ENCODE measurements at places on chromosomes 16 and 17.

DNA sequence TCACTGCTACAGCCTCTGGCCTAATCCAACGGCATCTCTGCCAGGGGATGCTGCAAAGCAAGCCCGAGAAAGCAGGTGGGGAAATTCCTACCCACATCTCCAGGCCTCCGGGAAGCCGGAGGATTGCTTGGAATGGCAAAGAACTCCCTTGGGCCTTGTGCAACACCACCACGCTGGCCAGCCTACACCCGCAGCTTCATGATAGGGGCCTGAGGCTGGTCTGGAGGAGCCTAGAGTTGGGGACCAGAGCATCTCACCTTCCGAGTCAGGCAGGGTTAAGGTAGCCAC, 20.3 kb downstream of the GGA3 start:
- H3K4me3 ChIP-seq = no peak overlapping the region
- no peak for DNase-seq
- peaks cover 25% of the 10 kb centered on the region for H3K4me1 ChIP-seq
- no peak overlapping the region for H3K27ac ChIP-seq
- no peaks in the 10 kb centered on the region for H3K27me3 ChIP-seq

DNA sequence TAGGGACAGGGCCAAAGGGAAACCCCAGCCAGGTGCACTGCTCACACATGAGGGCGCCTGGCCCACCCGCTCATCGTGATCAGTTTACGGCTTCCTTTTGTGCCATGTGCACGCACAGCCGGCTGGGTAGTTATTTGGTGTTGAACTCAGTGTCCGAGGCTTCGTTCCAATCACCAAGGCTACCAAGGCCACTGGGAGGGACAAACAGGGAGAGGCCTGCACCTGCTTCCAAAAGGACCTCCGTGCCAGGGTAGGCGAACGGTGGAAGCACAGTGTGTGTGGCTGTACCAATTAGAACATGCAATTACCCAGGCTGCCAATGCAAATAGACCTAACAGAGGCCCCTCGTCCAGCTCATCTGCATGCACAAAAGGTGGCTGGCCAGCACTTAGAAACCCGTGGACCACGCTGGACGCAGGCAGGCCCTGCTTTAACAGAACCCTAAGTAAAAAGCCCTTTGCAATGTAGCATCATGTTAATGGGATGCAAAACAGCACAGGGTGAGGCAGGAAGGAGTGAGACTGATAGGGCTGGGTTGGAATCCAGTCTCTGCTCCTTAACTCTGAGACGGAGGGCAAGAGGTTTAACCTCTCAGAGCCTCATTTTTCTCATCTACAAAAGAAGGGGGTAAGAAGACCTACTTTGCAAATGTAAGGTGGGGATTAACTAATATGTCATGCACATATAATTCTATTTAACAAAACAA, 204.0 kb downstream of the XYLT1 start:
- no peaks in the 10 kb centered on the region for H3K36me3 ChIP-seq
- DNase-seq = no peak
- H3K27ac ChIP-seq = no peak overlapping the region

DNA sequence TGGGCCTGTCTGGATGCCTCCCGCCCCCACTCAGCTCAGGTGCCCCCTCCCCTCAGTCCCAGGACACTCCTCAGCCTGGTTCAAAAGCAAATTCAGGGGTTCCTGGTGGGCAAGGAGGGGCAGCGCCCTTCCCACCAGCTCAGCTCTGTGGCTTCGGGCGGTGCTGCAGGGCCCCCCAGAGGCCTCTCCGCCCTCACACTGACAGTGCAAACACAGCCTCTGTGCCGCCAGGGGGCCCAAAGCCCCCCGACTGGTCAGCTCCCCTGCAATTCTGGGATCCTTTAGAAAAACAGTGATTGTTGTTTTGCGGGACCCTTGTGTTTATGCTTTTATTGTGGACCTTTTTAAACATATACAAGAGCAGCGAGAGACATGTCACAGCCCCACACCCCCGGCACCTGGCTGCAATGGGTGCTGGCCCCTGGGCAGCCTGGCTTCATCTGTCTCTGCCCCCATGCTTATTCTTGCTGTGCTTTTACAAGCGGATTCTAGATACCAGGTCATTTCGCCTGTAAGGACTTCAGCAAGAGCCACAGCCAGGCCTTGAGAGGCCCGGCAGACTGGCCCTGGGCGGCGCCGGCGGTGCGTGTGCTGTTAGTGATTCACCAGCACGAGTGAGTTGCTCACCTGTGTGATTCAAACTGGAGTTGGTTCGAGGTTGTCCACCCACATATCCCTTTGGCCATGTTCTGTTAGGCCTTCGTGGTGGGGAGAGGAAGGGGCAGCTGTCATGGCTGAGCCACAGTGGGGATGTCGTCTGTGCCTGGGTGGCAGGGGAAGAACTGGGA, 21.2 kb downstream of the ZNF469 start:
- no peak overlapping the region for H3K27ac ChIP-seq
- H3K36me3 ChIP-seq = no peaks in the 10 kb centered on the region
- H3K4me1 ChIP-seq = peaks cover 8% of the 10 kb centered on the region
- no peaks in the 10 kb centered on the region for H3K27me3 ChIP-seq

DNA sequence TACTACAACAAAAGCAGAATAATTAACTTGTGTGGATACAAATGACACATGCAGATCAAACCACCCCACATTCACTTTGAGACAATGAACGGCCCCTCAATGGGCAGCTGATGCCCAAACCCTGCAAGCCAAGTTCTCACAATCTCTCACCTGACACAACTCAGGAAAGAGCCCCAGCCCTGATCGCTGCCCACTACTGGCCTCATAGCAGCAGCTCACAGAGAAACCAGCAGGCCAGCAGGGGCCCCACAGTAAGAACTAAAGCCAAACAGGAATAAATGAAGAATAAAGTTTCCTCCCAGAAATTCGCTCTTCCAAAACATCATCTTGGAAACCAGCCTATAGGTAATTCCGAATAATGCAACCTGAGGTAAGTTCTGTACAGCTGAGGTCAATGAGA, 7.7 kb downstream of the AKTIP start:
- no peaks in the 10 kb centered on the region for H3K27me3 ChIP-seq
- H3K4me3 ChIP-seq = no peak overlapping the region
- H3K36me3 ChIP-seq = peaks cover 75% of the 10 kb centered on the region
- H3K4me1 ChIP-seq = peaks cover 40% of the 10 kb centered on the region
- peak; percentile 33 for DNase-seq

- no peaks in the 10 kb centered on the region for H3K4me1 ChIP-seq
- H3K36me3 ChIP-seq = peaks cover 14% of the 10 kb centered on the region
- no peak for DNase-seq
- no peaks in the 10 kb centered on the region for H3K27me3 ChIP-seq
- no peak overlapping the region for H3K27ac ChIP-seq
- H3K4me3 ChIP-seq = no peak overlapping the region
Measured at GRCh38 chr17:31269578-31269983, 27.5 kb downstream of the OMG start.

DNA sequence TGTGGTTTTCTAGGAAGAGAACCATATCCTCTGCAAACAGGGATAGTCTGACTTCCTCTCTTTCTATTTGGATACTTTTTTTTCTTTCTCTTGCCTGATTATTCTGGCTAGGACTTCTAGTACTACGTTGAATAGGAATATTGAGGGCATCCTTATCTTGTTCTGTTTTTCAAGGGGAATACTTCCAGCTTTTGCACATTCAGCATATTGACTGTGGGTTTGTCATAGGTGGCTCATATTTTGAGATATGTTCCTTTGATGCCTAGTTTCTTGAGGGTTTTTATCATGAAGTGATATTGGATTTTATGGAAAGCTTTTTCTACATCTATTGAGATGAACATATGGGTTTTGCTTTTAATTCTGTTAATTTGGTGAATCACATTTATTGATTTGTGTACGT, 269.8 kb downstream of the MAP2K6 start:
- no peak for DNase-seq
- H3K4me1 ChIP-seq = no peaks in the 10 kb centered on the region
- no peaks in the 10 kb centered on the region for H3K36me3 ChIP-seq
- H3K27me3 ChIP-seq = no peaks in the 10 kb centered on the region

GRCh38 chr17:76139801-76140660, 1.0 kb downstream of the FOXJ1 start:
- peaks cover 59% of the 10 kb centered on the region for H3K4me1 ChIP-seq
- peaks cover 45% of the 10 kb centered on the region for H3K27me3 ChIP-seq
- peak; percentile 62 for DNase-seq
- H3K27ac ChIP-seq = peak overlapping the region; percentile 65

DNA sequence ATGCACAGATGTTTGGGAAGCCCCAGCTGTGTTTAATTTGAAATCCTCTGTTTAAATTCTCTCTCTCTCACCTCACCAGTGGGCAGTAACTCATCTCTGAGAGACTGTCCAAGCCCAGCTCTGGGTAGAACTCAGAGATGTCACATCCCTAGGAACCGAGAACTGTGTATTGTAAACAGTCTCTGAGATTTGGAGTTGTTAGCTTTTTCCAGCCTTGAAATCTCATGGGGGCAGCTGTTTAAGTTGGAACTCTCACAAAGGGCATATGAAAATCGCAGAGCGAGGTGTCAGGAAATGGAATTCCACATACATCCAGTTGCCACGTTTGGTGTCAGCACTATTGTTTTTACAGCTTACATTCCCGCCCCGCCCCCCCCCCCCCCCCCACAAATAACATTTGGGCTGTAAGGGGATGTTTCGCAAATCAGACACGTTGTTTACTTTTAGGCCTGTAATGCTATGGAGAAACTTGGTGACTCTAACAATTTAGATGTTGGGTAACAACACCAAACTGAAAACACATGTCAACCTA, 34.3 kb downstream of the VPS35L start:
- H3K27me3 ChIP-seq = no peaks in the 10 kb centered on the region
- no peak for DNase-seq
- peaks cover 29% of the 10 kb centered on the region for H3K36me3 ChIP-seq
- no peak overlapping the region for H3K4me3 ChIP-seq
- no peaks in the 10 kb centered on the region for H3K4me1 ChIP-seq

DNA sequence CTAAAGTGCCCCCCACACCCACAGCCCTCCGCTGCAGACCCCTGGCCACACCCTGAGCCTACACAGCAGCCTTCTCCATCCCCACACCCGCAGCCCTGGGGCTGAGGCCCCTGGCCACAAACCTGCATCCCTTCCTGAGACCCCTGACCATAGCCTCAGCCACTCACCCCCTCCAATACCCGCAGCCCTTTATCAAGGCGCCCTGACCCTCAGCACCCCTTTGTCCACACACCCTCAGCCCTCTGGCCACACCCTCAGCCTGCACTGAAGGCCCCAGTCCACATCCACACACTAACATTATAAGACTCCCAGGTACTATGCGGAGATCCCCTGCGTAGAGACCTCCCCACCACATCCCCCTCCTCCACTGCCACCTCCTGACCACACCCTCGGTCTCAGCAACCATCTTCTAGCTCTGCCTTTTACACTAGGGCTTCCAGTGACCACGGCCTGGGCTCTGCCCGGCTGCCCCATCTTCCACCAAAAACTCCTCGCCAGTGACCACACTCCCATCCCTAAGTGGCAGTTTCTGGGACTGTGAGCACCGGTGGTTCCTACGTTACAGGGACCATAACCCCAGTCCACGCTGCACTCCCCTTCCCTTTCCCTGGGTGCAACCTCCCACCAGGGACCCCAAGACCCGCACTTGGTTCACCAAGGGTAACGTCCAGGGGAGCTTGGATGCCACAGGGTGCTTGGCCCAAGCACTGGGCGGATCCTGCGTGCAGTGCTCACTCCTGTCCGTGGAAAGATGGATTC, 818 bp downstream of the TPPP3 start:
- H3K27ac ChIP-seq = no peak overlapping the region
- no peak for DNase-seq
- no peaks in the 10 kb centered on the region for H3K36me3 ChIP-seq
- H3K4me3 ChIP-seq = no peak overlapping the region
- H3K4me1 ChIP-seq = peaks cover 10% of the 10 kb centered on the region

DNA sequence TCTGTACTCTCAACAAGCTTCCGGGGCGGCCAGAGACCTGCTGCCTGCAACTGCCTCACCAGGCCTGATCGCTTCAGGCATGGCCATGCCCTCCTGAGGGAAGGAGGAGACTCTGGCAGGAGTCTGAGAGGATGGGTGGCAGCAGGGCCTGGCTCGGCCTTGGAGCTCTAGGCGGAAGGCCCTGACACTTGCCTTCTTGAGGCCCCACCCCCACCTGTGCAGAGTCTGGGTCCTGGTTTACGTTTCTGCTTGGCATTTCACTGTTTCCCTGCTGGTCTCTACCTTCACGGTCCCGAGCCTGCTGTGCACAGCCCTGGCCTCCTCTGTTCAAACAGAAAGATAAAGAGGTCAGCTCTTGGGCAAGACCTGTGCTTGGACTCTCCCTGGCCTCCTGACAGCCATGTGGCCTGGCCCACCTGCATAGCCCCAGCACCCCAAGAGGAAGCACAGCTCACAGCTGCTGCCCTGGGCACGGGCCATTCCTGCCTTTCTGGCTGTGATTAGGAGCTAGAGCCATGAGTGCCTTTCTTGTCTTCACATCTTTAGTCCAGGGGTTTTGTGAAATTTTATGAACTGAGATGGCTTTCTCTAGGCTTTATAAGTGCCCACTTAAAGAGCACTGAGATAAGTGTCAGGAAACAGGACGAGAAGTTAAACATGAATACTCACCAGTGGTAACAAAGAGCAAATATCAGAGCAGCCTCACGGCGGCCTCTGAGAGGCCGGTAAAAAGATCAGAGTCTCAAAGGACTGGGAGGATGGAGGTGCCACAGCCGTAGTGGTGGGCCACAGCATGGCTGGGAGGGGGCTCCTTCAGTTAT, 25.6 kb upstream of the MTSS2 start:
- H3K4me1 ChIP-seq = peaks cover 10% of the 10 kb centered on the region
- no peak overlapping the region for H3K27ac ChIP-seq
- H3K36me3 ChIP-seq = peaks cover 2% of the 10 kb centered on the region

GRCh38 chr16:66512272-66513110, 37.4 kb downstream of the TK2 start:
- H3K4me1 ChIP-seq = peaks cover 40% of the 10 kb centered on the region
- H3K27me3 ChIP-seq = no peaks in the 10 kb centered on the region
- H3K36me3 ChIP-seq = peaks cover 3% of the 10 kb centered on the region
- DNase-seq = no peak

- H3K27ac ChIP-seq = no peak overlapping the region
- peaks cover 15% of the 10 kb centered on the region for H3K27me3 ChIP-seq
- no peak for DNase-seq
- peaks cover 2% of the 10 kb centered on the region for H3K36me3 ChIP-seq
- peaks cover 30% of the 10 kb centered on the region for H3K4me1 ChIP-seq
Measured at GRCh38 chr17:30375661-30376060, 3.1 kb upstream of the CPD start.

DNA sequence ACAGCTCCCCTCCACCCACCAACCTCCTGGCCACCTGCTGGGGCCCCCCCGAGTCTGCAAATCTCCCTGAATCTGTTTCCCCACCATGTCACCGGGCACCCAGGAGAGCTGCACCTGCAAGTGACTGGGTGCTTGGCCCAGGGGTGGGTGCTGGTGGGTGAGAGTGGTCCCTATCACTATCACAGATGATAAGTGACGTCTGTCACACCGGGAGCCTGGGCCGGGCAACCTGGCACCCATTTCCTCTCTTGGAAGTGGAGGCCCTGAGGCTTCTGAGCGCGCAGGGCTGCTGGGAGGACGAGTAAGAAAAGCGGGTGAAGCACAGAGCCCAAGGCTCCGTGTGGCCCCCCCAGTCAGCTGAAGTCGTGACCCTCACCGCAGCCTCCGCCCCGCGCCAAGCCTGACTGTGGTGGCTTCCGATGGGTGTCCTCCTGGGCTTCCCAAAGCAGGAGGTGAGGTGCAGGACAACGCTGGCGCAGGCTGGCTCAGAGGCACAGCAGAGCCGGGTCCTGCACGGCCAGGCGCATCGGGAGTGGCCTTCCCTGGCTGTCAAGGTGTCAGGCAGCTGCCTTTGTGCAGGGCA, 21.0 kb upstream of the ACSF3 start:
- DNase-seq = no peak
- no peaks in the 10 kb centered on the region for H3K4me1 ChIP-seq
- H3K4me3 ChIP-seq = no peak overlapping the region
- no peaks in the 10 kb centered on the region for H3K27me3 ChIP-seq
- no peaks in the 10 kb centered on the region for H3K36me3 ChIP-seq
